Karpas-422 (cell line): ENCODE measurements at places on chromosomes 6 and 20. TPM values are rescaled to one million over a fixed set of nuclear protein-coding genes. Genes with fewer than 3 reads are reported as not detected.

The HLA-DQB2 gene
- 0.14 TPM in 1 of 2 replicates, not detected in the other for total RNA-seq

The GPLD1 gene
- 8.5 and 9.0 TPM in 2 replicates for total RNA-seq

The YTHDF1 gene
- 24.1 and 27.1 TPM in 2 replicates for total RNA-seq

The HRH3 gene
- total RNA-seq = not detected in 2 replicates

The LPA gene
- not detected in 2 replicates for total RNA-seq

DNA sequence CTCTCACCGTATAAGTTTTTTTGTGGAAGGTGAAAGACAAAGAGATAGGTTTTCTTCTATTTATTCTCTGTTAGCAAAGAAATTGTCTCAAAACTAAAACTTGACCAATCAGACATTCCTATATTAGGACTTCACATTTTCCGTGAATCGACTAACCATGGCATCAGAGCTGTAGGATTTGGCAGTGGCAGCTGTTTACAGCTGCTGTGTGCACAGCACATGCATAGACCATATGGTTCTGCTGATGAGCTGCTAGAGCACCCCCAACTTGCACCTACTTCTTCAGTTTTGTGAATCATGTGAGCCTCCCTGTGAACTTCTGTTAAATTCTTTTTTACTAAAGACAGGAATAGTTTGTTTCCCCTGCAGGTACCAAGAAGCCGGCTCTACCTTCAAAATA is 157.9 kb downstream of the RFX6 start:
- DNase-seq = no peak

GRCh38 chr6:164378330-164378729 is 931.1 kb downstream of the C6orf118 start:
- DNase-seq = no peak

- DNase-seq = no peak
Measured at GRCh38 chr20:18052856-18053255, 4.9 kb downstream of the OVOL2 start.

DNA sequence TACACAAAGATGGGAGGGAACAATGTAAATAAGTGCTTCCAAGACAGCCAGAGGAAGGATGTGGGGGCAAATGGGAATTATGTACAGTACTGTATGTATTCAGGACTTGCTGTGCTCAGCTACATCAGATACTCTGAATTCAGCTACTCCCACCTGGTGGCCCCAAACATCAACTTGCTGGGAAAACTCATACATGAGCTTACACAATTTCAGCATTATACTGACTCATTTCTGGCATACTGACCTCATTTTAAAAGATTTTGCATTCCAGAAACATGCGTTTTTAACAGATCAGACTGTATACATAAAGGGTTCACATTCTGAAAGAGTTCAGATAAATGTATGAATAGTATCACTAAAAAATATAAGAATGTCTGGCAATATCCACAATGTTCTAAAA is 59.7 kb downstream of the GPX5 start:
- peak; percentile 46 for DNase-seq

DNA sequence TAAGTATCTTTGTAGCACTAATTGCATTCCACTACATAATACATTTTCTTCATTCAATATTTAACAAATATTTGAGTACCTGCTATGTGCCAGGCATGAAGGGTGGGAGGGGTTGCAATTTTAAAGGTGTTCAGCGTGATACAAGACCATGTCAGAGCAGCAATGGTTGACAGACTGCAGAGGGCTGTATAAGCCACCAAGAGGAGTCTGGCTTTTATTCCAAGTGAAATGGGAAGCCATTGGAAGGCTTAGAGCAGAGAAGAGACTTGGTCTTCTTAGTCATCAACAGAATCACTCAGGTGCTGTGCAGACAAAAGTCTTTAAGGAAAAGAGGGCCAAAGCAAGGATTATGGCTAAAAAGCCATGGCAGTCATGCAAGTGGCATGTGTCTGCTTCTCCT is 360.8 kb upstream of the ARID1B start:
- DNase-seq = no peak
